ENCODE measurements at places on chromosomes 12 and 14.

DNA sequence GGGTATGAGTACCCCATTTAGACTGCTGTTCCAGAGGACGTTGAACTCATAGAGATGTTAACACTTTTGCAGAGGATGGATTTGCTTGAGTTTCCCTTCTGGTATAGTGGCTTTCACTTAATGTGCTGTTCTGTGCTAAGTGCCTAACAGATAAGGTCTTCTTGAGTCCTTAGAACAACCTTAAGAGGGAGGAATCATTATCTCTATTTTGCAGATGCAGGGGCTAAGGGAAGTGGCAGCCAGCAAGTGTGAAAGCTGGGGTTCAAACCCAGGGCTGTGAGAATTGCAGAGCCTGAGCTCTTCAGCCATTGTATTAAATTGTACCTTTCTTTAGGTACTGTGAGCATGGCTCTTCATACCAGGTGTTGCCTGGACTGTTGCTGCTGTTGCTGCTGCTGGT is 122.1 kb upstream of the NRXN3 start:
- no peak for DNase-seq

GRCh38 chr14:105746124-105746514 is 219.7 kb downstream of the TMEM121 start:
- DNase-seq = no peak

DNA sequence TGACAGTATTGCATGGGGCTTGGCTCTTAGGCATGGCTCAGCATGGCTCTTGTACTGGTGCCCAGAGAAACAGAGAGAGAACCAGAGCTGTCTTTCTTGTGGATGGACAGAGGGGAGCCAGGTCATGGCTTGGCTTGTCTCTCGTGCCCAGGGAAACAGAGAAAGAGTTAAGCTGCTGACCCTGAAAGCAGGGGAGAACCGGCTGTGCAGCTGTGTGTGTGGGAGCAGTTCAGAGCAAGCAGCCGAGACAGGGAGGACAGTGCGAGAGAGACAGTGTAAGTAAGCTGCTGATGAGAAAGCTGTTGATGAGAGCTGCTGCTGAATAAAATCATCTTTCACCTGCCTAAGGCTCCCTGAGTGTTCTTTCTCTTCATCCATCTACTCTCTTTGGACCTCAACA is 61.3 kb upstream of the DDHD1 start:
- no peak for DNase-seq

- no peak for DNase-seq
These were observed 20.7 kb downstream of the SLC7A8 start for GRCh38 chr14:23162800-23163199.

GRCh38 chr12:76618031-76618430 is 58.5 kb upstream of the OSBPL8 start:
- DNase-seq = no peak

- no peak for DNase-seq
These were observed 128.1 kb downstream of the PRKD1 start for GRCh38 chr14:29799464-29800095.

DNA sequence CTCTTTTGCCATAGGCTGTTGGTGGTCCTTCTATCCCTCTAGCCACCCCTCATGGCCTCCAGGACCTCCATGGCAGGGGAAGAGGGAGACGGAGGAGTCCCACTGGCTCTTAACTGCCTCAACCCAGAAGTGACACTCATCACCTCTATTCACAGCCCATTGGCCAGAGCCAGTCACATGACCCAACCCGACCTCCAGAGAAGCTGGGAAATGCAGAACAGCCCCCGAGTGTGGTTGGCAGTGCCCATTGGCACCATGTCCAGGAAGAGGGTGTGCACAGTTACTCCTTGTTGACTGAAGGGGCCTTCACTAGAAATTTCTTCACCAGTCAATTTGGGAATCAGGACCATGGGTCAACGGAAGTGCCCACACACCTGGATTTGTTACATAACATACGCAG is 17.0 kb upstream of the BCL11B start:
- DNase-seq = peak; percentile 52

DNA sequence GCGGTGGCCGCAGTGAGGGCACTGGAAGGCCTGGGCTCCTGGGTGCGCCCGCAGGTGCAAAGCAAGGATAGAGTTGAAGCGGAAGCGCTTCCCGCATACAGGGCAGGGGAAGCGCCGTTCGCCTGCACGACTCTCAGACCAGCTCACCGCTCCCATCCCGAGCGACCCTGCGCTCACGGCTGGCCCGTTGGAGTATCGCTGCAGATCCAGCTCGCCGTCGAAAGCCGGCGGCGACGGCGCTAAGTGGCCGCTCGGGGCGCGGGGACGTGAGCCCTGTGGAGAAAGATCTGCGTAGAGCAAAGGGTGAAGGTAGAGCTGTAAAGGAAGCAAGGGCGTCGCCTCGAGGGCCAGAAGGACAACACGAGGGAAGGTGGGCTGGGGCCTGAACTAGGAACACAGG is 5.4 kb downstream of the ZNF219 start:
- no peak for DNase-seq
